ENCODE measurements at places on chromosomes 5 and 9.

GRCh38 chr9:21479152-21479702 is 2.9 kb downstream of the IFNE start:
- DNase-seq, result no peak

DNA sequence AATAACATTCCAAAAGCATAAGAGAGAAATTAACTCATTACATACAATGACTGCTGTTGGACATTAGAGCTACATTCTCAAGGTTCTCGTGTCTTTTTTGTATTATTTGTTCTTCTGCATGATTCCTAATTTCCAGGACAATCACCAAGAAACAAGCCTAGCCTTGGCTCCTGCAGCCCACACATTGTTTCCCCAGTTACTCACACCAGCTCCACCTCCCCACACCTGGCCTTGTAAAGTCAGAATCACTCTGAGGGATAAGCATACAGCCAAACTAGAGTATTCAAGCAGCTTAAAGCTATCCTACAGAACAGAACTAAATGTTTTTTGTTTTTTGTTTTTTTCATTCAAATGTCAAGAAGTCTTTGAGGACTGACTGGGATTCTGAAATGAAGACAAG is 189.2 kb downstream of the HINT1 start:
- DNase-seq, result no peak

DNA sequence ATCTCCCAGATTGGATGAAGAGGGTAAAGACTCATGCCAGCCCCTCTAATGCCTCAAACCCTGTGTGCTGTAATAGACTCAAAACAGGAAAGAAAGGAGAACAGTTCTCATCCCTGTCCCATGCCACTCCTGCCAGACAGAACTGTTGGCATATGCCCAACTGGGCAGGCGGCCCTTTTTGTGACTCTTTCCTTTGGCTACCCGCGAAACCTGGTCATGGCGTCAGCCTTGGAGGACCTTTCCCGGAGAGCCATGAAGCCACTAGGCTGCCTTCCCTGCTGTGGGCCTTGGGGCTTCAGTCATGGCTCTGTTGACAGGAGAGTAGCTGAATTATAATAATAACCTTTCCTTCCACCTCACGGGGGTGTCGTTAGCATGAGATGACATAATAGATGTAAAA is 75.9 kb upstream of the SEMA6A start:
- no peak for DNase-seq

DNA sequence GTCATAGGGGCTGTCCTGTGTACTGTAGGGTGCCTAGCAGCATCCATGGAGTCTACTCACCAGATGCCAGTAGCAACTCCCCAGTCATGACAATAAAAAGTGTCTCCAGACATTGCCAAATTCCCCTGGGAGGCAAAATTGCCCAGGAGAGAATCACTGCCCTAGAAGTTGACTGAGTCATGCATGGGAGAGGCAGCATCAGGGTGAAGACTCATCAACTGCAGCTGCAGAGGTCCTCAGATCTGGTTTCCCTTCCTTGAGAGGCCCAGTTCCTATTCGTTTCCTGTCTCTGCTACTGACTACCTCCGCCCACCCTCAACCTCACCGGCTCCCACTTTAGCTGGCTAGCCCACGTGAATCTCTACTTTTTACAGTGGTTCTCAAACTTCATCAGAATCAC is 88.6 kb upstream of the AGXT2 start:
- DNase-seq, result no peak

GRCh38 chr5:170439944-170440269 is 50.7 kb upstream of the KCNMB1 start:
- DNase-seq, result no peak

GRCh38 chr9:86732514-86733171 is 214.7 kb downstream of the GAS1 start:
- no peak for DNase-seq

DNA sequence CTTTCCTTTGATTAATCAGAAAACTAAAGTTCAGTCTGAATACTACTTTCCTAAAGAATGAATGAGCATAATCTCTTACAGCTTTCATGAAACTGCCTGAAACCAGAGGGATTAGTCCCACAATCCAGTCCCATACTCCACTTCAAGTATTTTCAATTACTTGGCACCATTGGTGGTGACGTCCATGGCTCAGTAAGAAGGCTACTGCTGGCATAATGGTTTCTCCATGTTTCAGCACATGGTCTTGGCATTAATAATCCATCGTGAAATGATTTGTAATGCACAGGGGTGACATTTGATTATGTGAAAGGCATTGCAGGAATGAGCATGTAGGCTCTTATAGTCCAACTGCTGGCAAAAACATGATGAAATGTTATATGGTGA is 23.4 kb downstream of the LIX1 start:
- DNase-seq, result no peak

- no peak for DNase-seq
These were observed 101.8 kb downstream of the CCDC192 start for GRCh38 chr5:127804886-127805426.

All from HepG2 (cell line).